Stimulated activated CD8-positive, alpha-beta memory T cell treated with anti-CD3 and anti-CD28 coated beads, Interleukin-4, amount 100 ng/mL, for 48 hours (primary cell): ENCODE measurements at places on chromosomes 6 and 20.

- DNase-seq, result no peak
Measured at GRCh38 chr6:143267760-143268159, 182.7 kb downstream of the ADAT2 start.

DNA sequence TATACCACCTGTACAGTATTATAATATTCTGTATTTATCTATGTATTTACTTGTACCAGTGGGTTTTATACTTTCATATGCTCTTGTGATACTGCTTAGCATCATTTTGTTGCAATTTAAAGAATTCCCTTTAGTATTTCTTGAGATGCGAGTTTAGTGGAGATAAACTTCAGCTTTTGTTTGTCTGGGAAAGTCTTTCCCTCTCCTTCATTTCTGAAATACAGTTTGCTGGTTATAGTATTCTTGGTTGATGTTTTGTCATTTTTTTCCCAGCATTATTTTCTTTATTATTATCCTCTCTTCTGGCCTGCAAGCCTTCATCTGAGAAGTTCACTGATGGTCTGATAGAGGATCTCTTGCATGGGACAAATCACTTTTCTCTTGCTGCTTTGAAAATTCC, 136.6 kb upstream of the MCHR2 start:
- no peak for DNase-seq

GRCh38 chr6:94501516-94501915, 1075.8 kb upstream of the MANEA start:
- DNase-seq, result no peak

GRCh38 chr20:50471231-50471630, 39.0 kb upstream of the PTPN1 start:
- no peak for DNase-seq

DNA sequence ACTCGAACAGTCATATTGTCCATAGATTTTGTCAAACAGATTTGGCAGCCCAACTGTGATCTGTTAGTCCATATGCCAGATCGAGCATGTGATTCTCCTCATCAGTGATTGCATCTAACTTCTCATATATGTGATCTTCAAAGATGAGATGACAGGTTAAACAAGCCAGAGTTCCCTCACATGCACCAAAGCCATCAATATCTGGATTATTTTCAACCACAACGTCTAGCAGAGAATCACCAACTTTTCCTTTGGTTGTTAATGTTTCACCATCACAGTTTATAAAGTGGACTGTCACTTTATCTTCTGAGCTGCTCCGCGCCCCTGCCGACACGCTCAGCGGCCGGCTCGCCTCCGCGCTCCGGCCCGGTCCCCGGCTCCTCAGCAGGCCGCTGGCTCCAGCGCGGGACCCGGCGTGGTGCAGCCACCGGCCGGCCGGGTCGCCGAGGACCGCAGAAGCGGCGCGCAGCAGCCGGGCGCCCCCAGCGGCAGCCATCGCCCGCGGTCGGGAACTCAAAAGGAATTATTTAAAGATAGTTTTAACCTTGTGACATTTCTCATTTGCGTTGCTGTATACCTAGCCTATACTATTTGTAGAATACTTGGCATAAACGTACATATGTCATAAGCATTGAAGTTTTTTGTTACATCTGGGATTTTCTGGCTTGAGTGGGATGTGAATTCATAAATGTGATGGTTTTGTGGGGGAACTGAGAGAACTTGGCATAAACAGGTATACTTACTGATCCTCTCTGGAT, 40.1 kb upstream of the DYNLRB1 start:
- peak; percentile 55 for DNase-seq

DNA sequence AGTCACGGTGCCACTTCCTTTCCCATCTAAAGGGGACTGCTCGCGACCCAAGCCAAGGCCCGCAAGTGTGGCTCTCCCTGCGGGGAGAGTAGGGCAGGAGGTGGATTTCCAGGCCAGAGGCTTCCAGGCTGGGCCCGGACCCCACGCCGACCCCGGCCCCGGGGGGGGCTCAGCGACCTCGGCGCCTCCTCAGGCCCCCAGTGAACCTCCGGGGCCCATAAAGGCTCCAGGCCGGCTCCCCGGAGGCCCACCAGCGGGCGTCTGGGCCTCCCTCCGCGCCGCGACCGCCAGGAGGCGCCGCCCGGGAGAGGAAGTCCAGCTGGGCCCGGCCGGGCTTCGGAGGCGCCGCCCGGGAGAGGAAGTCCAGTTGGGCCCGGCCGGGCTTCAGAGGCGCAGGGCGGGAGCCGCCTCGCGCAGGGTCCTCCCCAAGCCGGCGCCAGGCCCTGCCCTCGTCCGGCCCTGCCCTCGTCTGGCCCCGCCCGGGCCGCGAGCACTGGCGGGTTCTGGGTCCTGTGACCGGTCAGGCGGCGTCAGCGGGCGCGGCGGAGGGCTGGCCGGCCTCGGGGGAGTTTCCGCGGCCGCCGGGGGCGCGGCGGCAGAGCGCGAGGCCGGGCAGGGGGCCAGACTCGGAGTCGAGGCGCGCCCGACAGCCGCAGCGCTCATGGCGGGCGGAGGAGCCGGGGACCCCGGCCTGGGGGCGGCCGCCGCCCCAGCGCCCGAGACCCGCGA, at the start of gene RAB32:
TSS of gene RAB32 (plus strand) at position 623 of the 729 bp plus-strand sequence. CDS start at position 662, 39 bp downstream.
- DNase-seq, result peak; percentile 35

GRCh38 chr6:112717401-112717800, 370.3 kb downstream of the RFPL4B start:
- DNase-seq, result no peak

- DNase-seq, result peak; percentile 32
Measured at GRCh38 chr6:14910692-14911547, 334.9 kb upstream of the JARID2 start.

DNA sequence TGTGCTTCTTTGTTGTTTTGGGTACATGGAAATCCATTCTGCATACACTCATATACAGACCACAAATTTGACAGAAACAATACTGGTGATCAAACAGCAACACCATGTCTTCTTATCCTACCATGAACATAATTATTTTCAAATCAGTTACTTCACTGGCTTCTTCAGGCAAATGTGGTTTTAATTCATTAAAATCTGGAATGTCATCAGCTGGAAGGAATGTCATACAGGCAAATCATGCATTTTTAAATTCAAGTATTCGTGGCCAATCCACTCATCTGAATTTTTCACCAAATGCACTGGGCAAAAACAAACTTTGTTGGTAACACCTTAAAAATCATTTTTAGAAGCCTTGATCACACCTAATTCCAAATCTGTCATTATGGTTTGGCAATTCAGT, 59.3 kb downstream of the KIF6 start:
- DNase-seq, result no peak

DNA sequence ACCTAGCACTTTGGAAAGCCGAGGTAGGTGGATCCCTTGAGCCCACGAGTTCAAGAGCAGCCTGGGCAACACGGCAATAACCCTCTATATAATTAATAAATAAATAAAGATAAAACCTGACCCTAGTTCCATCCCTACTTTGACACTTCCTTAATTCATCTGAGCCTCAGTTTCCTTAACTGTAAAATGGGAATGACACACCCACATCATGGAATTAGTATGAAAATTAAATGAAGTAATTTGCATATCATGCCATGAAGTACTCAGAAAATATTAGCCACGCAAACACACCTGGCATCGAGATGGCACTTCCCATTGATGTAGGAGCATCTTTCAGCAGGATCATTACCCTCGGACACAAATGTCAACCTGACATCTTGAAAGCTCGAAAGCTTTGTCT, 19.1 kb downstream of the ZMYND8 start:
- no peak for DNase-seq

DNA sequence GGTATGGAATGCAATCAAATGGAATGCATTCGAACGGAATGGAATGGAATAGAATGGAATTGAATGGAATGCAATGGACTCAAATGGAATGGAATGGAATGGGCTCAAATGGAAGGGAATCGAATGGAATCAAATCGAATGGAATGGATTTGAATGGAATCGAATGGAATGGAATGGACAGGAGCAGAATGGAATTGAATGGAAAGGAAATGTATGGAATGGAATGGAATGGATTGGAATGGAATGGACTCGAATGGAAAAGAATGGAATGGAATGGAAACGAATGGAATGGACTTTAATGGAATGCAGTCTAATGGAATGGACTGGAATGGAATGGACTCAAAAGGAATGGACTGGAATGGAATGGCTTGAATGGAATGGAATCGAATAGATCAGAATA, 18.3 kb upstream of the DEFB115 start:
- DNase-seq, result no peak

DNA sequence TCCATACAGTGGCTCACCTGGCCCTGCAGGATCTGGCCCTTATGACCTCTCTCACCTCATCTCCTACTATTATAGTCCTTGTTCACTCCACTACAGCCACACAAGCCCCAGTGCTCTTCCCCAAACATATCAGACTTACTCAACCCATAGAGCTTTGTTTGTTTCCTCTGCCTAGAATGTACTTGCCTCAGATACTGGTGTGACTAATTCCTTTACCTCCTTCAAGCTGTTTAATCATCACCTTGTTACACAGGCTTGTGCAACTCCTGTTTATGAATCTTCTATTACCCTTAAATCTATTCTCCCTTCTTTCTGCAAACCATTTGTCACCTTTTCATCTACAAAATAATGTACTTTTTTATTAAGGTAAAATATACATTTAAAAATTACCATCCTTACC, 3.2 kb downstream of the DEFB125 start:
- no peak for DNase-seq

- DNase-seq, result peak; percentile 36
Measured at GRCh38 chr6:36914227-36914794, 28.6 kb downstream of the C6orf89 start.

- DNase-seq, result no peak
Measured at GRCh38 chr6:1076531-1077459, 235.1 kb upstream of the FOXQ1 start.

GRCh38 chr20:33261465-33261864, 21.5 kb upstream of the BPIFB1 start:
- DNase-seq, result no peak
